ENCODE measurements at places on chromosomes 16 and 17.

- DNase-seq = no peak
Measured at GRCh38 chr17:55433029-55433628, 11.5 kb upstream of the MMD start.

DNA sequence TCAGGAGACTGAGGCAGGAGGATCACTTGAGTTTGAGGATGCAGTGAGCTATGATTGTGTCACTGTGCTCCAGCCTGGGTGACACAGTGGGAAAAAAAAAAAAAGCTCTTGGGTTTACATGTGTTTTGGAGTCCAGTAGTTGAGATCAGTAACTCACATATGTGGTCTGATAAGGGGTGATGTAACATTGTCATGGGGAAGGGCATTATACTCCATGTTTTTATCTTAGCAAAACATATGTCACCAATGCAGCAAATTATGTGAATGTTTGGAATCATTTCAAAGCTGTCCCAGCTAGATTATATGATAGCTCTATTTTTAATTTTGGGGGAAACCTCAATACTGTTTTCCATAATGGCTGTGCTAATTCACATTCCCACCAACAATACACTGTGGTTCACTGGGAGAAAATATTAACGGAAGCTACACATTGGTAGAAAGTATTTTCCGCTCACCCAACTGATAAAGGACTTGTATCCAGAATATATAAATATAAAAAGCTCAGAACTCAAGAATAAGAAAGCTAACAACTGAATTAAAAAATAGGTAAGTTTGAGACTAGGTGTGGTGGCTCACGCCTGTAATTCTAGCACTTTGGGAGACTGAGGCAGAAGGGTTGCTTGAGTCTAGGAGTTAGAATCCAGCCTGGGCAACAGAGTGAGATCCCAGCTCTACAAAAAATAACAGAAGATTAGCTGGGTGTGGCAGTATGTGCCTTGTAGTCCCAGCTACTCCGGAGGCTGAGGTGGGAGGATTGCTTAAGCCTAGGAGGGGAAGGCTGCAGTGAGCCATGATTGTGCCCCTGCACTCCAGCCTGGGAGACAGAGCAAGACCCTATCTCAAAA is 224.1 kb upstream of the TBX2 start:
- DNase-seq = no peak

- peak; percentile 14 for DNase-seq
Measured at GRCh38 chr16:79001156-79001967, 599.2 kb downstream of the MAF start.

DNA sequence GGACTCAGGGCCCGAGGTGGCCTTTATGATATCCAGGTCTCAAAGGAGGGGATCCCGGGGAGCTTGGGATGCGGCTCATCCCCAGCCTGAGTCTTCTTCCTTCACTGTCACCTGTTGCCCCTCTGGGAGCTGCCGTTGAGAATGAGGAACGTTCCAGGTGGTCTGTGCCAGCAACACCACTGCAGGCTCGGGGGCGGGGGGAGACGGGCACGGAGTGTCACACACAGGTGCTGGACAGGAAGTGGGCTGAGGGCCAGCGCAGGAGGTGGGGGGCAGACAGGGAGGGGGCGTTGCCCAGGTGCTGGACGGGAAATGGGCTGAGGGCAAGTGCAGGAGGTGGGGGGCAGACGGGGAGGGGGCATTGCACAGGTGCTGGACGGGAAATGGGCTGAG is 28.2 kb downstream of the METRNL start:
- DNase-seq = no peak

DNA sequence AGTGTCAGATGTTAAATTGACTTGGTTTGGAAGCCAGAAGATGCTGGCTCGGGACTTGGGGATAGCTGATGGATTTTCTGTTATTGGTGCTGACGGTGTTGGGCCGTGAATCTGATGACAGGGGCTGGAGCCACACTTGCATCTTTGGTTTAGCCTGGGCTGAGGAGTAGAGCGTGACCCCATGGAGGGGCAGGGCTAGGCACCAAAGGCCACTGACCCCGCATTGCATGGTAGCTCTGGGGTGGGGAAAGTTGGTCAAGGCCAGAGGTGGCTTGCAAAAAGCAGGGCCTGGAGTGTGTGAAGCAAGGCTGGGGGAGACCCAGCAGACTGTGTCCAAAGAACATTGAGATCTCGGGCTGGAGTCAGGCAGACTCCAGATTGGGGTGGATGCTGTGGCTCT is 25.3 kb downstream of the WSCD1 start:
- DNase-seq = no peak

DNA sequence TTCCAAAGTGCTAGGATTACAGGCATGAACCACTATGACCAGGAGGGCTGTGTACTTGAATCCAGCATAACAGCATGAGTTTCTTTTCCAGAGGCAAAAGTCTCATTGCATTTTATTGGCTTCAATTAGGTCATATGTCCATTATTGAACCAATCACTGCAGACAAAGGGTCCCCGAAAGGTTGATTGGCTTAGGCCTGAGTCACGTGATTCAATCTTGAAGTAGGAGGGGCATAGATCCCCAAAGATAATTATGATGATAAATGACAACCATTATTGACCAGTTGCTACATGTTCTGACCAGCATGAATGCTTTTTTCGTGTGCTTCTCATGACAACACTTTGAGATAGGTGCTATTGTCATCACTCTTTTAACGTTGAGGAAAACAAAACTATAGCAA is 25.3 kb downstream of the CACNG3 start:
- no peak for DNase-seq

- DNase-seq = no peak
Measured at GRCh38 chr16:50093607-50094539, 28.1 kb downstream of the HEATR3 start.

GRCh38 chr17:364766-365165 is 12.2 kb upstream of the RPH3AL start:
- DNase-seq = no peak

- DNase-seq = no peak
Measured at GRCh38 chr17:46962374-46962790, 16.7 kb downstream of the RPRML start.

DNA sequence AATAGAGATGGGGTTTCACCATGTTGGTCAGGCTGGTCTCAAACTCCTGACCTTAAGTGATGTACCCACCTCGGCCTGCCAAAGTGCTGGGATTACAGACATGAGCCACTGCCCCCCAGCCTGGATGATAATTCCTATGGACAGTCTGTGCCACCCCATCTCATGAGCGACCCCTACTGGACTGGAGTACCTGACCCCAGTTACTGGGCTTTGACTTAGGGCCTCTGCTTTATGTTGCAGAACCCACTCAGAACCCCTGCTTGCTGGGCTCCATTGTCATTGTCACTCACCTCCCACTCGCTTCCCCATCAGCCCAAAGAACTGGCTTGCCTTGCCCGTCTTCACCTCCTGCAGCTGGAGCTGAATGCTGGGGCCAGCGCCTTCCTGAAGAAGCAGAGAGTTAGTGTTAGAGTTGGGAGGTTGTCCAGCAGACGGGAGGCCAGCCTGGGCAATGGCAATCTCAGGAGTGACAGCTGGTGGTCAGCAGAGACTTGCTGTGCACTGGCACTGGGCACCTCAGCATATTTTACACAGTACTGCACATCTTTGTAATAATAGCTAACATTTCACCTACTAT is 4.0 kb downstream of the TAC4 start:
- no peak for DNase-seq

- DNase-seq = no peak
Measured at GRCh38 chr17:65947831-65948230, 244.1 kb downstream of the CEP112 start.

DNA sequence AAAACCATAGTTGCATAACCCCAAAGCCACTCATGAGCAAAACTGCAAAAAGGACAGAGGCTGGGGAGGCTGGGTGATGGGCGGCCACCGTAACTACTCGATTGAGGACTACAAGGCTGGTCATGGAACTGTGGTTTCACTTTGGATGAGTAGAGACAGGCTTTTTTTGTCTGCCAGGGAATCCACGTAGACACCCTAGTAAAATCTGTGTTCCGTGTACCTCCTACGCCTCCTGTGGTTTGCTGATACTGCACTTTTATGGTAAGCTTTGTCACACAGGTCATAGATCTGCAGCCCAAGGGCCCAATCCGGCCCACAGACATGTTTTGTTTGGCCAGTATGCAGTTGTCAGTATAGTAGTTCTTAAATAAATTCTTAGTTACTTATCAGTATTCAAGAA is 2.2 kb upstream of the TLCD3B start:
- DNase-seq = no peak

DNA sequence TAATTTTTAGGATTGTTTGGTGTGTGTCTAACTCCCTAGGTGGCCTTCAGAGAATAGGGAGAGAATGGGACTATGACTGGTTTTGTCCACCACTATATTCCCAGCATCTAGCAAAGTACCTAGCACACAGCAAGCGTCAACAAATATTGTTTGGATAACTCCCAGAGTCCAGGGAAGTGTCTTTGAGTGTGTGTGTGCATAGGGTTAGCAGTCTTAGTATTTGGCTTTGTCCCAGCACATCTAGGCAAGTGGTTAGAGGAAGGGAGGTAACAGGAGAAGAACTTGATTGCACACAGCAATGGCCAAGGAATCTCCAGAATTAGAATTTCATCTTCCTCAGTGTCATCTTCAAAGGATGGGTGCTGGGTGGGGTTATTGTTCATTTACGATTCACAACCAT is 385.4 kb upstream of the CDH5 start:
- no peak for DNase-seq

DNA sequence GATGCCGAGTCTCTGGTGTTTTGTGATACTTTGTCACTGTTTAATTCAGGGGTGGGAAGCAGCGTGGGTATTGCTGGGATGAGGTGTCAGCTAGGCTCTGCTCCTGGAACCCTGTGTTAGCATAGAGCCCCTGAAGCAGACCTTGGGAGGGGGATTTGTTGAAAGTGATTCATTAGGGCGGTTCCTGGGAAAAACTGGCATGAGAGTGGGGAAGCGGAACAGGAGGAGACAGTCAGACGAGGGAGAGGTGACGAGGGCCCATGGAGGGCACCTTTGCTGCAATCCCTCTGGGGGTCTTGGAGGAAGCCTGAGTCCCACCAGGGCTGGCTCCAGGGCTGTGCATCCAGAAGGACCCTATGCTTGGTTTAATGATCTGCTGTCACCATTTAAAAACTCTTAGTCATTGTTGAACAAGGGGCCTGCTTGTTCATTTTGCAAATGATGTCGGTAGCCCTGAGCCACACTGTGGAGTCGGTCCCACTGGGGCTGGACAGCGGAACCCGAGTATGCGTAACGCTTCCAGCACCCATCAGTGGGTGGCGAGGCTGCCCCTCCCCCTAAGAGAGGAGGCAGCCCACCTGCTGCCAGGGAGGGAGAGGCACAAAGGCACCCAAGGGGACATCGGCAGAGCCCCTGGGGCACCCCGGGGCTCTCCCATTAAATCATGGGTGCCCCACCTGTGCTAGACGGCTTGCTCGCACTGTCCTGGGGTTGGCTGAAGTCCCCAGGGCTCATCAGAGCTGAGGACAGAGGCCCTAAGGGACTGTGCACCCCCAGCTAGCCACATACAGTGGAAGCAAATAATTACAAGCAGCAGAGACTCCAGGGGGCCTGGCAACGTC is 35.4 kb downstream of the WFDC1 start:
- no peak for DNase-seq

GRCh38 chr17:83151442-83152226 is 72.2 kb downstream of the METRNL start:
- DNase-seq = peak; percentile 17

- peak; percentile 13 for DNase-seq
Measured at GRCh38 chr17:28744972-28745785, 1.4 kb downstream of the TRAF4 start.

GRCh38 chr17:57035971-57036481 is 49.0 kb upstream of the AKAP1 start:
- no peak for DNase-seq

DNA sequence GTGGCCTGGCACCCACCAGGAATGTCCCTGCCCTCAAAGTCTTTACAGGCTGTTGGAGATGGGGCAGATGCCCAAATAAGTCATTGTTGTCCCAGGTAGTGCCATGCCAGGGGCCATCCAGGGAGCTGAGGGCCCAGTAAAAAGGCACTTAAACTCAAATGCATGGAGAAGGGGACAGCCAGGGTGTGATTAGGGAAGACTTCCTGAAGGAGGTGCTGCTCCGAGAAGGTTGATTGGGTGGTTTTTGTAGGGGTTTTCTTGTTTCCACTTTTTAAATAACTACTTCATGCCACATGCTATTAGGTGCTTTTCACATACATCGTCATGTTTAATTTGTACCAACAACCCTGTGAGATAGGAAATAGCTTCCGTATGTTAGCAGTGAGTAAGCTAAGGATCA is 66.9 kb downstream of the RAI1 start:
- no peak for DNase-seq

DNA sequence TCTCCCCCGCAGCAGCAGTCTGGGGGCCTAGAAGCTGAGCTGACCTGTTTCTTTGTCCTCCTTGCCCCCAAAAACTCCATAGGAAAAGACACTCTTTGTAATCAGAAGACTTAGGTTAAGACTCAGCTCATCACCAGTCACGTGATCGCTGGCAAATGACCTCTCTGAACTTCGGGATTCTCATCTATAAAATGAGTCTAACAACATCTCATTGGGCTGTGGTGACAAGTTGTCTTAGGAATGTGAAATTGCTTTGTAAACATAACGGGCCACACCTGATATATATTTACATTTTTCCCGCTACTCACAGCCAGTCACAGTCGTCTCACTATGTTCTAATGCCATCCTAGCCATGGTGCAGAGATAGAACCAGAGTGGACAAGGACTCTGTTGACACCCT is 86.0 kb upstream of the LHX1 start:
- DNase-seq = no peak

GRCh38 chr17:9811537-9811936 is 10.3 kb downstream of the GSG1L2 start:
- DNase-seq = no peak

- no peak for DNase-seq
Measured at GRCh38 chr17:58252141-58252540, 13.8 kb downstream of the LPO start.

- DNase-seq = no peak
Measured at GRCh38 chr17:69415431-69415830, 934 bp downstream of the MAP2K6 start.

GRCh38 chr17:17801800-17802481 is 34.8 kb downstream of the SREBF1 start:
- DNase-seq = no peak

DNA sequence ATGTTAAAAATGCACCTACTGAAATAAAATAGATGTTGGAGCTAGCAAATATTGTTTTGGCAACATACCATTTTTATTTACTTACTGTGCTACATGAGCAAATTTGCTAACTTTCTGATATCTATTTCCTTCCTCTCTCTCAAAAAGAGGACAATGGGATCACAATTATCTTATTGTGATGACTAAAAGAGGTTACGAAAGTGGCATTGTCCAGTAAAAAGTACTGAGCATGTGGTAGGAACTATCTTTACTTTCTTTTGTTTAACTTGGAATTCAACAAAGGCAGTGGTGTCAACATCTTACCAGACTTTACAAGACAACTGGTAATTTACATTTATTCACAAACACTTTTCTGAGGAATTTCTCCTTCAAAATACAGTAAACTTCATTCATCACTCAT is 1542.6 kb upstream of the CDH8 start:
- DNase-seq = no peak

- DNase-seq = peak; percentile 9
Measured at GRCh38 chr17:76909971-76910760, 42.0 kb downstream of the MGAT5B start.

All from retinal pigment epithelial cell (primary cell).